ENCODE measurements at places on chromosomes 11 and 22.

DNA sequence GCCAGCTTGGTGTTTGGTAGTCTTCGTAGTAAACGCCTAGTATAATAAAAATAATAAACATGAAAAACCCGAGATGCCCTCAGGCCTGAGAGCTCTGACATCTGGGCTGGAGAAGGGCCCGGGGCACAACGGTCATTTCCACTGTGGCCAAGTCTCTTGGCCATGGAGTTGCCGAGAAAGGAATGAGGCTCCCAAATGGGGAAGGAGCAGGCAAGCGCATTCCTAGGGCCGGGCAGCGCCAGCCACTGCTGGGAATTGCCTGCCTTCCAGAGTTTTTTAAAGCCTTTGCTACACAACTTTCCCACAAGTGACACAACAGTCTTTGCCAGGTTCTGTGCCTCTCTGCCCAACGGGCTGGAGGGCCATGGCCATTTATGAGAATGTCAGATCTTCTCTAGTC, 103.4 kb downstream of the NAV2 start:
- DNase-seq = no peak

- DNase-seq = no peak
Measured at GRCh38 chr11:102614485-102614884, 10.6 kb downstream of the MMP20 start.

GRCh38 chr22:23688571-23688970, 2.2 kb upstream of the RGL4 start:
- DNase-seq = no peak

DNA sequence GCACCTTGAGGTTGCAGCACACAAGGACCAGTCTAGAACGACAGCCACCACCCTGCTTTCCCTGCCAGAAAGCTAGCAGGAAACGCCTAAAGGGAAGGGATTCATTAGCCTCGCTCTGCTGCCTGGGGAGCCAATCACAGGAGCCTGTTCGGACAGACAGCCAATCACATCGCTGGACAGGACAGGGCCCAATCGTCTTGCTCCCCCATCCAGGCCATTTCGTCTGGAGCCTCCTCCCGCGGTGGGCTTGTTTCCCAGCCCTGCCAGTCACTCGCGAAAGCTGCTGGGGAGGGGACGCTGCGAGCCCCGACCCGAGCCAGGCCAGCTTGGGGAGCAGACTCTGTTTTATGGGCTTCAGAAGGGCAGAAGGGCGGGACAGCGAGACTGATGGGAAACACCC, 79.8 kb upstream of the NCAM1 start:
- peak; percentile 29 for DNase-seq

DNA sequence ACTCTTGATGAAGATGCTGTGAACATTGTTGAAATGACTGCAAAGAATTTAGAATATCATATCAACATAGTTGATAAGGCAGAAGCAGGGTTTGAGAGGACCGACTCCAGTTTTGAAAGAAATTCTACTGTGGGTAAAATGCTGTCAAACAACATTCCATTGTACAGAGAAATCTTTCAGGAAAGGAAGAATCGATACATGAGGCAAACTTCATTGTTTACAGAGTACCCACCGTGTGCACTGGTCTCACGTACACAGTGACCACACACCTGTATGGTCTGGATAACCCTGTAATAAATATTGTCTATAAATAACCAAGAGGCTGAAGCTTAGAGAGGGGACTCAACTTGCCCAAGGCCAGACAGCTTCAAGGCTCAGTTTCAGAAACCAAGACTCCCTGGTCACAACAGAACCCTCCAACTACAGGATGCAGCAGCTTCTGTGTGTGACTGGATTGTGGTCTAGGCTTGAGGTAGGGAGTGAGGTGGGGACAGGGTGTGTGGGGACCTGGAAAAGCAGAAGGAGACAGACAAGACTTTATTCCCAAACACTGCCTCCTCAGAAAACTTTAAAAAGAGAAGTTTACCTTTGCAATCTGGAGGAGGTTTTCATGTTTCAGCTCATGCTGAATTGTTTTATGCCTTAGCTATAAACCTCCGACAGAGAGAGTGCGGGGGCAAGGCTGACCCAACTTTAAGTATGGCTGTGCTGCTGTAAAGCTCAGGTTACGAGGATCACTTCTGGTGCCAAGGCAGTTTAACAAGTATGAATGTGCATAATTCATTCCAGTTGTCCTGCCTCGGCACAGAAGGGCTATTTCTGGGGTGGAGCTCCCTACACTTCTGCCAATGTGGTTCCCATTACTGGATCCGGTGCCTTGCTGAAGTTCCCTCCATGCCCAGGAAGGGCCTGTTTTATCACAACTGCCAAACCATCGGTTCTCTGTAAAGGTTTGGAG, 372.6 kb upstream of the NARS2 start:
- no peak for DNase-seq

- no peak for DNase-seq
Measured at GRCh38 chr22:27099946-27100722, 442.7 kb downstream of the MIAT start.

- no peak for DNase-seq
Measured at GRCh38 chr11:33868647-33869461, 23.0 kb downstream of the LMO2 start.

DNA sequence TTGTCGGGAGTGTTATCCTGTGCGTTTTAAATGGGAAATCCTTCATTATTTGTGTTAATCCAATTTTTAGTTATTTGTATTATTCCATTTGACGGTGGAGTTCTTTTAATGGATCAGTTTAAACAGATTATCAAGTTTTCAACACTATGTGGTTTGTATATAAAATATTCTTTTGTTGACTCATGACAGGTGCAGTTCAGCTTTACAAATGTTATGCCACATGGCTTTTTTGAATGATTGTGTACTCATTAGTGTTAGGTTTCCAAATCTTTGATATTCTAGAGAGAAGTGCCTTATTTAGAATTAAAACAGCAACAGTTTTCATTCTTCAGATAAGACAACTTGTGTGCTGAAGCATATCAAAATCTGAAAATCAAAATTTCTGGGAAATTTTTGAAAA, 2.4 kb downstream of the JAM3 start:
- peak; percentile 12 for DNase-seq

GRCh38 chr11:122668562-122669090, 13.1 kb downstream of the UBASH3B start:
- peak; percentile 78 for DNase-seq

- DNase-seq = no peak
Measured at GRCh38 chr11:74033046-74033445, 24.2 kb upstream of the UCP3 start.

DNA sequence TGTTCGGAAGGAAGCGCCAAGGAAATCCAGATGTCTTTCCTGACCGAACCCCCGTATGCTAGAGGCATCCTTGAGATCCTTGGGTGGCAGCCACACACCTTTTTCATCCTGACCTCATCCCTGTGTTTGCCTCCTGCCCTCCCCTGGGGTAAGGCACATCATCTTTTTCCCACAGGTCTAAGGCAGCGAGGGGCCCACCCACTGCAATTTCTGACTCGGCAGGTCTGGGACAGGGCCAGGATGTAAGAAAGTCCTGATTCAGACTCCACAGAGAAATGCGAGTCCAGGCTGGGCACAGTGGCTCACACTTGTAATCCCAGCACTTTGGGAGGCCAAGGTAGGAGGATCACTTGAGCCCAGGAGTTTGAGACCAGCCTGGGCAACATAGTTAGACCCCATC, 10.5 kb downstream of the ZMAT5 start:
- no peak for DNase-seq

- DNase-seq = no peak
Measured at GRCh38 chr11:69878927-69879728, 59.9 kb upstream of the FGF3 start.

DNA sequence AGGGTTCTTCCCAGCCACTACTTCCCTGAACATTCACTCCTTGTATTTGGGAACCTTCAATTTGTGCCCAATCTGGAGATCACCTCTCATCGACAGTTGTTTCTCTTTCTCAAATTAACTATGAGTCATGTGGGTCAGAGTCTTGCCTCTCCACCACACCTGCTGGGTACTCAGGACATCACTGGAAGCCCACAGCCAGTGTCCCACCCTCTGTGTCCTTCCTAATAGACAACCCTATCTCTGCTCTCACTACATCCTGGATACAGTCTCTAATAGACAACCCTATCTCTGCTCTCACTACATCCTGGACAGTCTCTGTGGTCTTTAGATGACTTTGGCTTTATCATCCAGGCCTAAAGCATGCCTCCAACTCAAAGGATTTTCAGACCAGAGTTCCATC, 70.1 kb downstream of the ARL14EP start:
- no peak for DNase-seq

DNA sequence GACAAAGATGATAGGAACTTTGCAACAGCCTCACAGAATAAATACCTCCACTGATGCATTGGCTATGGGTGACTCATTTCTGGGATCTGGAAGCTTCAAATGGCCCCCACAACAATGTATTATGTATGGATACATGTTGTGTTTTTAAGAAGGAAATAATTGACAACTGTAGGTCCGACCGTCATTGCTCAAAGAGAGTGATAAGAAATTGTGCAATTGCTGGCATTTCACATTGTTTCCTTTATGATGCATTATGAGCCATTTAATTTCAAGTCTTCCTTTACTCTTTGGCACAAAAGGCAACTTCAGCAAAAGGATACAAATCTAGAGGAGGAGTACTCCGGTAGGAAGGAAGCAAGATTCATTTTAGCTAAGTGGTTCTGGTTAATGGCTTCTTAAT, 2.0 kb downstream of the ANO3 start:
- DNase-seq = no peak

DNA sequence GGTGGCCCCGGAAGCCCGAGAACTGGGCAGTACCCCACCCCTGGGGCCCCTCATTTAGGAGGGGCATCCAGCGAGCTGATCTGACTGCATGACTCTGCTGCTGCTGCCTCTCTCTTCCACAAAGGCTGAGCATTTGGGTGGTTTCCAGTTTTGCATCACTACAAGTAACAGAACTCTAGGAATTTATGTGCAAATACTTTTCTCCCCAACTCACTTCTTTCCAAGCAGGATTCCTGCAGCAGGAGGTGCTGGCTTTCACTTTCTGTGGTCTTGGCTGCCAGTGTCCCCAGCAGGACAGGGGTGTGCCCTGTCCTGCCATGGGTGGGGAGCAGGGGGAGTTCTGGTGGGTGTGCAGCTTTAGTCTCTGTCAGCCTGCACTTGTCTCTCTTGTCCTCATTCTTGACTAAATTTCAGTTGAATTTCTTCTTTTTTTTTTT, 21.2 kb downstream of the UPB1 start:
- no peak for DNase-seq

GRCh38 chr11:69588270-69588669, 52.7 kb upstream of the CCND1 start:
- DNase-seq = no peak

DNA sequence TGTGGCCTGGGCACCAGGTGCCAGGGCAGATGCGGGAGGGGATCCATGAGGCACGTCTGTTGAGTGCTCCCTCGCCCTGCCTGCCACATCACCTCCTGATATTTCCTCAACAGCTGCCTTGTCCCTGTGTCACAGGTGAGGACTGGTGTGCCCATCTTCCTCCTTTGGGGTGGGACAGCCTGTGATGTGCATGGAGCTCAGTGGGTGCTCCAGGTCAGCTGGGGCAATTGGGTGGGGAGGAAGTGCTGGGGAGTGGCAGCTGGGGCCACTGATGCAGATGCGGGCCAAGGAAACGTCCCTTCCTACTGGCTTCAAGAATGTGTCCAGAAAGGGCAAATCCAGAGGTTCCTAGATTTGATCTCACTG, 83.6 kb downstream of the MORC2 start:
- no peak for DNase-seq

DNA sequence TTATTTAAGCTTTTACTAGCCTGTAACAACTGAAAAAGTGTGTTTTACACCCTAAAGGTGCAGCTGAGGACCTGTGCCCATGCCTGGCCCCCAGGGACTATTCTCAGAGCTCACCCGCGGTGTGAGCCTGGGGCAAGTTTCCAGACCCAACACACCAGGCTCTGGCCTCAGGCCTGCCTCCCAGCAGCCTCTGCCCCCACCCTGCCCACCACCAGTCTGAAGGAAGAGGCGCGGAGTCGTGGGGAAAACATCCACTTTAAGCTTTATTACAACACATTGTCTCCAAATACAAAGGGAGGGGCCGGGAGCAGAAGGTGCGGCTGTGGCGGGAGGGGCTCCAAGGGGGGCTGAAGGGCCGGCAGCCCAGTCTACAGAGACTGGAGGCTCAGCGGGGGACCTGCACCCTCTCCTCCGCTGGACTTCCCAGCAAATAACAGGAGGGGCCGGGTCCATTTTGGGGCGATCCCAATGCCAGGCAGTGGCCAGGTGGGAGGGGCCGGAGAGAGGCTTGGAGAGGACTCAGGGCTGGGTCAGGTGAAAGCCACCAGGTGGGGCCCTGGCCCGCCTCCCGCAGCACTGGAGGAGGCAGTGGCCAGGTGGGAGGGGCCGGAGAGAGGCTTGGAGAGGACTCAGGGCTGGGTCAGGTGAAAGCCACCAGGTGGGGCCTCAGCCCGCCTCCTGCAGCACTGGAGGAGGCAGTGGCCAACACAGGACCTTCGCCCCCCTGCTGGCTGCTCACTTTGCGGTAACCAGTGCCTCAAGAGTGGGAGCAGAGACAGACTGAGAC, 18.1 kb downstream of the DUSP8 start:
- no peak for DNase-seq

DNA sequence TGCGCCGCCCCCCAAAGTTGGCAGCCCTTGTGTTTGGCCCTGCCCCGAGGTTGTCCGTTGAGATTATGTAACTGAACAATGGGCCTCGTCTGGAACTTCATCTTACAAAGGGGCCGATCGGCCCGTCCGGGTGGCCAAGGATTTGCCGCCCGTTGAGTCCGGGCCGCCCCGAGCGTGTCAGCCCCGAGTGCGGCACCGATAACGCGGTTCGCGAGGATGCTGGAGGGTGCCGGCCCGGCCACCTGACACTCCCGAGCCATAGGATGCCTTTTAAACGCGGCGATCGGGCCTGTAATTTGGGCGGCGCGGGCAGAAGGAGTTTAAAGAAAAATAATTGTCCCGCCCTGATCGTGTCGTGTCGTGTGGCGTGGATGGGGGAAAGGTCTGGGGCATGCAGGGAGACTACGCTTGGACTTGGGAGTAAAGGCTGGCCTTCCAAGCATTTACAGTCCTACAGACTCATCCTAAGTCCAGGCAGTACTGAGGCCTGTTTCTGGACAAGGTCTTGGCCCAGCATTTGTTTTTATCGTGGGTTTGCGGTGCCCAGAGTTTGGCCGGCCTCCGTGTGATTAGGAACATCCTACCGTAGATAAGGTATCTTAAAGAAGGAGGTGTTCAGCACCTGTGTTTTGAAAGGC, 1.3 kb downstream of the WEE1 start:
- no peak for DNase-seq

- no peak for DNase-seq
Measured at GRCh38 chr22:22376352-22376706, 131.7 kb downstream of the VPREB1 start.

GRCh38 chr11:75193271-75193670, 42.4 kb downstream of the SLCO2B1 start:
- DNase-seq = no peak
